ENCODE measurements at places on chromosomes 3 and 15. TPM values are rescaled to one million over a fixed set of nuclear protein-coding genes. Genes with fewer than 3 reads are reported as not detected.

The WNT7A gene
- 0.10 TPM for total RNA-seq

The CLRN1 gene
- total RNA-seq: not detected

The ACSBG1 gene
- not detected for total RNA-seq

The ARPIN gene
- not detected for total RNA-seq

The SNUPN gene
- 28.5 TPM for total RNA-seq

The AGBL1 gene
- not detected for total RNA-seq

The HYAL3 gene
- 0.88 TPM for total RNA-seq

The OR5K2 gene
- total RNA-seq: not detected

The SLC12A1 gene
- not detected for total RNA-seq

The ITPKA gene
- 1.7 TPM for total RNA-seq

The SEMA6D gene
- not detected for total RNA-seq

The MOBP gene
- not detected for total RNA-seq

The EAF1 gene
- total RNA-seq: 20.6 TPM
